Non-pigmented ciliary epithelial cell (primary cell): ENCODE measurements at places on chromosomes 4 and X.
A peak's percentile ranks its signal among the peaks of the same experiment; 100 is the strongest.

DNA sequence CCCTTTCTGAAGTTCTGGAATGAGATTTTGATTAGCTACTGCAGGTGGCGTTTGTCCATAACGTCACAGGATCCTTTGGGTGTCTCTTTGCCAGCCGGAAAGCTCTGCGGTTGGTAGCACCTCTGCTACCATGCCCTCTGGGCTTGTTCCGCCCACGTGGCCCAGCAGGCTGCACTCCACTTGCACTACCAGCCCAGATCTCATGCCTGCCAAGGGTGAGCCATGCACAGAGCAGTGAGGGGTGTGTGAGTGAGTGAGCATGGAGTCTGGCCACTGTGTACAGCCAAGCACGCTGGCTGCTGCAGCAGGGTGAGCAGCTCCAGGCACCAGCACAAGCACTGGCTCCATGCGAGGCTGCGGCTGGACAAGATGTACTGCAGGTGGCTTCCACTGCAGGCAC lies 6.6 kb upstream of the HNRNPD start:
- no peak for DNase-seq

DNA sequence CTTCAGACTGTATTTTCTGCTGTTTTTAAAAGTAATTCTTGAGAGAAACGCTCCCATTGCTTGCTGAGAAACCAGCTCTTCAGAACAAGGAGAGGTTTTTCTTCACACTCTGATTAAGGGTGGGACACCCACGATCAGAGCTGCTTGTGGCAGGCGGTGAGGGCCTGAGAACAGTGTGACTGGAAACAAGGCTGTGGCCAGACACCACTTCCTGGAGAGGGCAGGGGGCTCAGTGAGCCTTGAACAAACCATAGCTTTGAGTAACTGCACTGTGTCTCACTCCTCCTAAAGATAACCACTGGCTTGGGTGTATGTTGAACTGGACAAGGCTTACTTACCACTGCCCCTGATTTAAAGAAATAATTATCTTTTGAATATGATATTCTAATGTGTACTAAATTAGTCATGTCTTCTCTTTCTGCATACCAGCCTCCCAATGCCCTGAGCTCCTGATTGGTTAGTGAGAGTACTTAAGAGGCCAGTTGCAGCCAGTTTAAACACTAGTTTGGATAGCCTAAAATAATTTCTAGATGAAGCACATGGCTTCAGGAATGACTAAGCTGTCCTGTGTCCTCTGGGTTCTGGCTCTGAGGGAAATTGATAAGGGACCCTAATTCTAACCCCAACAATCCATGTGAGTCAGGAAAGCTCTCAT lies 3.7 kb upstream of the GPR82 start:
- no peak for DNase-seq

DNA sequence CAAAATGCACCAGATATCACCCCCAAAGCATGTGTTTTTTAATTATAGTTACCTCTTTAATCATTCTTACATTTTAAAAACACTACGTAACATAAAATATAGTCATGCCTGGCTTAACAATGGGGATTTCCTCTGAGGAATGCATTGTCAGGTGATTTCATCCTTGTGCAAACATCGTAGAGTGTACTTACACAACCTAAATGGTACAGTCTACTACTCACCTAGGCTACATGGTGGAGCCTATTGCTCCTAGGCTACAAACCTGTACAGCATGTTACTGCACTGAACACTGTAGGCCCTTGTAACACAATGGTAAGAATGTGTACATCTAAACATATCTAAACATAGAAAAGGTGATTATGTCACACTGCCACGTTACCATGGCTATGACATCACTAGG lies 208.6 kb downstream of the SPOCK3 start:
- no peak for DNase-seq

GRCh38 chr4:152304220-152304619 lies 231.7 kb downstream of the FBXW7 start:
- DNase-seq, result no peak

DNA sequence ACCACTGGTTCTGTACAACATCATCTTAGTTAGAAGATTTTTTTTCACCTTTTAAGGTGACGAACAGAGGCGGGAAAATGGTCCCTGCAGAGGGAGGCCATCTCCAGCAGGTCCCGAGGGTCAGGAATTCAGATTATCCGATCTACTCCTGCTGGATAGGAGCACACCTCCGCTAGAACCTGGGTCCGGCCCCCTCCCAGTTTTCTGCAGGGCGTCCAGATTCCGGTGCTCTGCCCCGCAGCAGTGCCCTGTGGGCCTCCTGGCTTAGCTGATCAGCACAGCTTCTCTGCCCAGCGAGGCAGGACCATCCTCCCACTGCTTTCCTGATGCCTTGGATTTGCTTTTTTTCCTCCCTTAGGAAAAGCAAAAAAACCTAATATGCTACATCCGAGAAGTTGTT lies 2.3 kb downstream of the TBL1X start:
- no peak for DNase-seq

DNA sequence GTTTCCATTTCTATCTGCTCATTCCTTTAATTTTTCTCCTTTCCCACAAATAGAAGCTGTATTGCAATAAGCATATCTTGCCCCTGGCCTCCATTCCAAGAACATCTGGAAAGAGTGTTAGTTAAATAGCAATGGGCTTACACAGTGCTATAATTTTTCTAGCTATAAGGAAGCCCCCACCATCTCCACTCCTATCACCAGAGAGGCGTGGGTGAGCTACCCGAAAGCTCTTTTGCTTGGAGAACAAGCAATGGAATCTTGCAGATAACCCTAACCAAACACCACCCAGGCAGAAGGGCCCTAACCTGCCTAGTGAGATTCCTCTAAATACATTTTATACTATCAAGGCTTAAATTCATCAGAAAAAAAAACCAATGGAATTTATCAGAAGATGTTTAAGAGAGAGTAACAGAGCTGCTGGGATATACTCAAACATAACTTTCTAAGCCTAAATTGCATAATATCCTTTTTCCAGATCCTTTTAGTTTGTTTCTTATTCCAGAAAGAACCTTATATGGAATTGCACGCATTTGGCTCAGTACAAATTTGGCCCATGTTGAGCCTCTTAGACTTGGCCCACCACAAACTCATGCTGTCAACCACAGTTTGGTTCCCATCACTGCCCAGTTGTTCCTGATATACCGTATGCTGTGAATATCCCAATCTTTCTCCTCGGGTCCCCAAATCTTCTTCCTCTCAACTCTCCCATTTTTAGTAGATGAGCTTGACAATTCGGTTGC lies 91.6 kb upstream of the PLAC1 start:
- DNase-seq, result no peak

GRCh38 chrX:150421816-150422215 lies 58.7 kb downstream of the MAMLD1 start:
- no peak for DNase-seq

GRCh38 chr4:108607079-108607815 lies 13.1 kb upstream of the RPL34 start:
- no peak for DNase-seq

DNA sequence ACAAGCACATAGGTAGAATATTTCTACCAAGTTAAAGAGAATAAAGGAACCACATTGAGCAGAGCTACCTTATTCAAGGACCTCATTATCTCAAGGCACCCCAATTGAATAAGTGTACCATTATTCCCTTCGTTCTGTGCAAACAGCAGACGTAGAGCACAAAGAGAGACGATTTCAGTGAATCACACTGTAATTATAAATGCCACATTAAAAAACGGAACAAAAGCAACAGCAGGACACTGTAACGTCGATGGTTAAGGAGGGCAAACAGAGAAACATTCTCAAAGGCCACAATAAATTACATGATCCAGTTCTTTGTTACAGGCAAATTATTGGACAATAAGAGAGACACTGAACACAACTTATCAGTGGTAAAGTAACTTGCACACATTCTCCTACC lies 644.1 kb upstream of the TENM3 start:
- no peak for DNase-seq

DNA sequence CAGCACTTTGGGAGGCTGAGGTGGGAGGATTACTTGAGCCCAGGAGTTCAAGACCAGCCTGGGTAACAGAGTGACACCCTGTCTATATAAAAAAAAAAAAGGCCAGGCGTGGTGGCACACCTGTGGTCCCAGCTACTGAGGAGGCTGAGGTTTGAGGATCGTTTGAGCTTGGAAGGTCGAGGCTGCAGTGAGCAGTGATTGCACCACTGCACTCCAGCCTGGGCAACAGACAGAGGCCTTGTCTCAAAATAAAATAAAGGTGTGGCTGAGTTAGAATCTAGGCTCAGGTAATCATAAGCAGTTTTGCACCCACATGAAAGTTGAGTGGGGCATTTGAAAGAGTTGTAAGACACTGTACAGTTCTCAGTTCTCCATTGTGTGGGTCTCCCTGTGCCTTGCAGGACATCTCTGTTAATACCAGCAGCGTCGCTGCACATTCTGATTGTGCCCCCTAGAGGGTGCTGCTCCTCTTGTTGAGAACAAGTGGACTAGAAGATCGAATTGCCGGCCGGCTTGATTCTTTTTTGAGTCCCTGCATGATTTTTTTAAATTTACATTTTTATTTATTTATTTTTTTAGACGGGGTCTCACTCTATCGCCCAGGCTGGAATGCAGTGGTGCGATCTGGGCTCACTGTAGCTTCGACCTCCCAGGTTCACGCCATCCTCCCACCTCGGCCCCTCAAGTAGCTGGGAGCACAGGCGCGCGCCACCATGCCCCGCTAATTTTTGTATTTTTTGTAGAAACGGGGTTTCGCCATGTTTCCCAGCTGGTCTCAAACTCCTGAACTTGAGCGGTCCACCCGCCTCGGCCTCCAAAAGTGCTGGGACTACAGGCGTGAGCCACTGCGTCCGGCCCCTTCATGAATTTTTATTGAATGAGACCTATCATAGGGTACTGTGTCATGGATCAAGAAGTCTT lies 73.6 kb upstream of the RBMX start:
- peak; percentile 45 for DNase-seq

DNA sequence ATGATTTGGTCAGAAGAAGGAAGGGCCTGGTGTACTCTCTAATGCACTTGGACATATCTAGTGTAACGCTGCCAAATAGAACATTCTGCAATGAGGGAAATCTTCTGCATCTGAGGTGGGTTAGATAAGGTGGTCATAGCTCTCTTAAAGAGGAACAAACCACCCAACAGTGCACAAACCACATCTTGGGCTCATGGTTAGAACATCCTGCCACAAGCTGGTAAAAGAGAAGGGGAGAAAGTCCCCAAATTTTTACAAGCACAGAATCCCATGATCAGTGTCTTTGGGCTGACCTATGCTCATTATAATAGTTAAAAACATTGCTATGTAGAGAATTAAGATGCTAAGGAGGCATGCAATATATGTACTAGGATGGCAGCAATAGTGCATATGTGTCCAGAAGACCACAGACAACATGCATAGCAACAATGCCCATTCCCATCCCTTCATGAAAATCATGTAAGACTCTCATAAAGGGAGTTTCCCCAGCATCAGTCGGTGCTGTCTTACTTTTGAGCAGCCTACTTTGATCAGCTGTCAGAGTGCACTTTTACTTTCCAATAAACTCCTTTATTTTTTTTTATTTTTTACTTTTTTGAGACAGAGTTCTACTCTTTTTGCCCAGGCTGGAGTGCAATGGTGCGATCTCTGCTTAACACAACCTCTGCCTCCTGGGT lies 99.7 kb upstream of the SLC7A11 start:
- no peak for DNase-seq

- DNase-seq, result no peak
These were observed 13.4 kb downstream of the UFSP2 start for GRCh38 chr4:185412412-185412811.

DNA sequence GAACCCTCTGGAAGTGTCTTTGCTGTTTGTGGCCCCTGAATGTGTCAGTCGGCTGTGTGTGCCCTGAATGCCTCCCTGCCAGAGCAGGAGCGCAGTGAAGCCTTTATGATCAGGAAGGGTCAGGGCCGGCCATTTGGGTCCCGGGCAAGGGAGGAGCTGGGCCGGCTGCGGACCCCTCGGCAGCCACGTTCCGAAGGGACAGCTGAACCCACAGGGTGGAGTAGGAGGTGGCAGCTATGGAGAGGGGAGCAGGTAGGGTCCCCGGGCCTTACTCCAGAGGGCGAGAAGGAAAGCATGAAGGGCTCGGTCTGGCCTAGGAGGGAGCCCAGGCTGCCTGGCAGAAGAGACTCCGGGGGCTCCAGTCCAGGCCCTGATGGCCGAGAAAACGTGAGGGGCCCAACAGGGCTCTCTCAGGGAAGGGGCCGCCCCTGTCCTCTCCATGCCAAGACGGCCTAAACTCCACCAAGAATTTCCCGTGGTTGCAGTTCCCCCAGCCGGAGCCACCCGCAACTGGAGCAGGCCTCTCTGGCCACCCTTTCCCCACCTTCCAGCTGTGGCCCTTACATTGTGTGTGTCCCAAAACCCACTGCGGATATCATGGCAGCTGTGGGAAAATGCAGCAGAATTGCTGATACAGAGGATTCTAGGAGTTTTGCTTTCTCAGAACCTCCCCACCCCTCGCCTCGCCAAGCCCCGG lies 182.2 kb upstream of the STK26 start:
- no peak for DNase-seq

DNA sequence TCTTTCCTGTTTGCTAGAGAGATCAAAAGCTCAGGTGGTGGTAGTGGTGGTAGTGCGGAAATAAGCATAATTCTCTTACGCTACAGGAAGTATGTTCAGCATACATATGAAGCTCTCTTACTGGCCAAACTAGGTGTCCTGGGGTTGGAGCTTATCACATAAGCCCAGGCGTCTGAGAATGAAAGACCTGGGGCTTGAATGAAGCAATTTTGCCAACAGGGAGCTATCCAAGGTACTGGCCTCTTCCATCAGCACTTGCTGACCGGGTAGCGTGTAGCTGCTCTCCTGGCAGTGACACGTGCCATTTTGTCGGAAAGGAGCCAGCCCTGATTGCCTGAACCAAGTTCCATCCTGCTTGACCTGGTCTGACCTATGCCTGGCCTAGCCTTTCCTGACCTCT lies 65.9 kb upstream of the HPF1 start:
- DNase-seq, result peak; percentile 26

DNA sequence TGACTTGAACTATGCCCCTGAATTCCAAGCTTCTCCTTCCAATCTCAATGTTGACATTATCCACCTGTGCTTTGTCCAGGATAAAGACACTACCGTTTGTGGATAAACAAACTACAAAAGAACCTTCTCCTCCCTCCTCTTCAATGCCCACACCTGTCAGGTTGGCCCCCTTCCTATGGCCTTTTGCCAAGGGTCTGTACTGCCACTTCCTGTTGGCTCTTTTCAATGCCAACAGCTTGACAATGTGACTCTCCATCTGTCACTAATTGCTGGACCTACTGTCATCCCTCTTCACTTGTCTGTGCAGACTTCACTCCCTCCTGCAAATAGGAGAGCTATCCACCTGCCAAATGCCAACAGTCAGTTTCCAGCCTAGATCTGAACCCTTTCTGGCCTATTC lies 35.8 kb upstream of the MID1 start:
- DNase-seq, result no peak

GRCh38 chr4:87565746-87566145 lies 36.6 kb upstream of the SPARCL1 start:
- DNase-seq, result no peak

DNA sequence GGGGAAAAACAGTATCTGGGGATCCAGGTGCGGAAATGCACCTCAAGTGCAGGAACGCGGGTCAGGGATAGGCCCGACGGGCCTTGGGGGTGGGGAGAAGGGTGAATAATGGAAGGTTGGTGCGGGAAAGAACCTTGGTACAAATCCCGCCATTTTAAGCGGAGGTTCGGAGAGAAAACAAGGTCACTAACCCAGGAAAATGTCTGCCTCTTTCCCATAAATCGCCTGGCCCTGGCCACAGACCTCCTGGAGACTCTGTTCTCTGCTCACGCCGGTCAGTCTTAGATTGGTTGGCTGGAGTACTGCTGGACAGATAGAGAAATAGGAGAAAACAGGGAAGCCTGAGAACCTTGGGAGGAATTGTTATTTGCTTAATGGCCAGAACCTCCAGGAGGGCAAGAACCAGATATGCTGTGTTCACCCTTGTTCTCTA lies 897 bp upstream of the FBXL5 start:
- no peak for DNase-seq
